ENCODE measurements at places on chromosomes 7 and 10.

GRCh38 chr10:119337796-119338432 lies 130.5 kb downstream of the GRK5 start:
- DNase-seq = no peak

GRCh38 chr10:3419719-3420495 lies 247.3 kb upstream of the PITRM1 start:
- no peak for DNase-seq

GRCh38 chr7:12130609-12131008 lies 80.5 kb upstream of the TMEM106B start:
- peak; percentile 47 for DNase-seq

DNA sequence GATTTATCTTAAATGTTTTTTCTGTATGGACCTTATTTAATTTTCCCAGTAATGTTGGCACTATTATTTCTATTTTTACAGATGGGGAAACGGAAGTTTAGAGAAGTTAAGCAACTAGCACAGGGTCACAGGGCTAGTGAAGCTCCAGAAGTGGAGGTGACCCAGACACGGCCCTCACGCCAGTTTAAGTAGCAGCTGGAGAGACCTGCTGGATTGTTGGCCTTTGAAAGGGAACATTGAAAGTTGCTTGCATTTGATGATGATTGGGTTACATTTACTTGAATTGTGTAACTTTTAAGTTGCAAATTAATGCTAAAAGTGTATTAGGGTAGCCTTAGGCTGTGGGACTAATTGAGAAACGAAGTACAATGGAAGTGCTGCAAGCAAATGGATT lies 25.6 kb downstream of the CDK14 start:
- no peak for DNase-seq

GRCh38 chr10:28986117-28986792 lies 302.6 kb upstream of the LYZL1 start:
- no peak for DNase-seq

DNA sequence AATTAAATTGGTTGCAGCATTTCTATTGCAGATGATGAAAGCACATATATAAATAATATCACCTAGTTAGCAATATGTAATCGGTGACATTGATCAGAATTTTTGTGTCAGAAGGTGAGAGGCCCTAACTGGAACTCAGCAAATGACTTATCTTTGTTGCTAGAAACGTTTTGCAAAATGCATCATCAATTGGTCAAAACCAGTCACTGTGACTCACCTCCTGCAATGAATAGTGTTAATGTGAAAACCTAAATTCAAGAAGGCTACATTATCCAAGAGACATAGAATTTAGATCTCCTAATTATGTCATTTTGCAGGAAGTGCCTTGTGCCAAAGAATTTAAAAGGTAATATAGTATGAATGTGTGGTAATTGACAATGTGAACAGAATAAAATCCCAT lies 9.8 kb upstream of the PNLIPRP3 start:
- DNase-seq = no peak

- no peak for DNase-seq
Observed at GRCh38 chr7:99102809-99103690, 40.9 kb downstream of the SMURF1 start.

DNA sequence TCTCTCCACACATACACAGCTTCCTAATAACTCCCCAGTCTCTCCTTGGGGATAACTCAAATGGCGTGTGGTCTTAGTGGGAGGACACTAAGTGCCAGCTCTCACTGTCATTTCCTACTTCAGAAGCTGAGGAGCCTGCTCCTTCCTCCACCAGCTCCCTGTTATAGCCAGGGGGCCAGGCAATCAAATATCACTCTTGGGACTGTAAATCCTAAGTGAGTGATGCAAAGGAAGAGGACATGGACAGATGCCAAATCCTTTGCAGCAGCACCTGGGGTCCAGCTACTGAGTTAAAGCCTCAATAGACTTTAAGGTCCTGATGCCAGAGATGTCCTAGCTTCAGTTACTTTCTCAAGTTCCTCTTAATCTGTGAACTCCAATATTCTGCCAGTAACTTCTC lies 34.1 kb downstream of the SEM1 start:
- DNase-seq = no peak

GRCh38 chr7:7433811-7434210 lies 101.9 kb downstream of the COL28A1 start:
- DNase-seq = no peak

DNA sequence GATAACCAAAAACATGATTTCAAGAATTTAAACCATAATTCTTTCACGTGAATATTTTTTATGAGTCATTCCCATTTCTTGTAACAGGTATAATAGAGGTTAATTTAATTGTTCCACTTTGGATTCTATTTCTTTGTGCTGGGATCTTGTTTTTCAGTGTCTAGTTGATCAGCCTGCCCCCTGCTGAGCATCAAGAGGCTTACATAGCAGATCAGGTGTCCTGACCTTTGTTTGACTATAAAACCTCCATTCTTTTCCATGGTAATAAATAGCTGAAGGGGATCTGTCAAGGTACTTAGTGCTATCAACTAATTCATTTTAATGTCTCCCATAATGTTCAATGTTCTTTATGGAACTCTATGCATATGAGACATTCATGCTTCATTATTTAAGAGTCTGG lies 4.9 kb downstream of the COL17A1 start:
- no peak for DNase-seq

GRCh38 chr7:77757589-77757988 lies 40.6 kb downstream of the TMEM60 start:
- no peak for DNase-seq

GRCh38 chr10:80280071-80280800 lies 9.2 kb downstream of the MAT1A start:
- DNase-seq = no peak

- peak; percentile 99 for DNase-seq
Observed at GRCh38 chr7:3194501-3195141, 106.4 kb upstream of the SDK1 start.

DNA sequence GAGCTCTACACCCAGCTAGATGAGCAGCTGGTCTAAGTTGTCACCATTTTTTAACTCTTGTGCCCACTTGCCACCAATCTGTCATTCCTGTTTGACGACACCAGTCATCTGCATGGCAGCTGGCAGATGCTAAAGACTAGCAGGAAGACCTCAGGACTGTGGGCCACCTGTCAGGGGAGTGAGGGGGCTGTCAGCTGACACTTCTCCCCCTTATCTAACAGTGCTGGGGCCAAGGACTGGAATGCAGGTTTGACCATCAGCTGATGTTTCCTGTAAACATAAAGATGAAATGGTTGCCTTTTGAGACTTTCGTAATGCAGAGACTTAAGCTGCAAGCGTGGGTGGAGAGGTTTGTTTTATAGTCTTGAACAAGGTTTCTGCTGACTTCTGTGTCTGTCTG lies 93.5 kb downstream of the WNT2 start:
- no peak for DNase-seq

DNA sequence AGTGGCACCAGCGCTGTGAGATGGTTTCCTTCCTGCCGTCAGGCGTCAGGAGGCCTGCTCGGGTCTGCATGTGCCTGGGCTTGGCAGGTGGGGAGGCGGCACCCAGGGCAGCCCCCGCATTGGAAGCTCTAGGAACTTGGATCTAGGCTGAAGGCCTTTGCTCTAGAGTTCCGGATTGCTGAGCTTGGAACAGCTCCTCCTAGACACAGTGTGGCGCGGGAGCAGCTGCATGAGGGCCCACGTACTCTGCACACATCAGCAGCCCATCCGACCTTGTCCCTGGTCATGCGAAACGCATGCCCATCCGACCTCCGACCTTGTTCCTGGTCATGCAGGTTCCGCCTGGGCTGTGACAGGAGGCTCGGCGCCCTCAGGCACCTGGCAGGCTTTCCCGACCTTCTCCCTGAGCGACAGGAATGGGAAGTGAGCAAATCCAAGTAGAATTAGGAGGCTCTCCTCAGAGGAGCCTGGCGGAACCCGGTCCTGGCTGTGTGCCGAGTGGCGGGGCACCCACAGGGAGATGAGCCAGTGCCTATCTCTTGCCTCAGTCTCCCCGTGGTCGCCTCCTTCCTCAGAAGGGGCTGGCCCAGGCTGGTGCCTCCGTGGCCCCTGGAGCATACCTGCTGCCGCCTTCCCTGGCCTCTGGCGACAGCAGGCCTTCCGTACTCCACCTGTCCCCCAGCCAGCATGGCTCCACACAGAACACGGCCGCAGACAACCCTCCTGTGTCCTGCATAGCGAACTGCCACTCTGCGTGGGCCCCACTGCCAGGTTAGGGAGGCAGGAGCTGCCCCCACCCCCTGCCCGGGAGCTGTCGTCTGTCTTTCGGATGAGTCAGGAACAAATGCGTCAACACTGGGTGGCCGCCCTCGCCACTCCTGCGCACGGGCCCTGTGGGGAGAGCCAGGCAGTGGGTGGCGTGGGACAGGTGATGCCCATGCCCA lies 12.0 kb downstream of the GET4 start:
- DNase-seq = no peak

DNA sequence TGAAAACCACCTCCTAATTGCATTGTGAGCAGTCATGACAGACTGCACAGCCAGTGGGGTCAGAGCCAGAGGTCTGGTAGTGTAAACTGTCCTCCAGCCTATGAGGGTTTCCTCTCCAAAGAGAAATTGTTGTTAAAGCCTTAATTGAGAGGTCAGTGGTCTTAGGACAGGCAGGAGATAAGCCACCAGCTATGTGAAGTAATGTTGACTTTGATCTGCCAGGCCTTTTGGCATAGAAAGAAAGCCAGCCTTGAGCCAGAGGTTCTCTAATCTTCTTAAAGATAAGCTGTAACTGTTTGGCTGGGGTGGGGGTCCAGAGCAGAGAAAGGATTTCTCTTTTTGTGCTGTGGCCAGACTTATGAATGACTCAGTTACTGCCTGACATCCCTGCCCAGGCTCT lies 248.4 kb downstream of the WDR11 start:
- DNase-seq = no peak

Data from kidney epithelial cell (primary cell).